Progenitor cell of endocrine pancreas (in vitro differentiated cells): ENCODE measurements at places on chromosomes 5 and 9.
A peak's percentile ranks its signal among the peaks of the same experiment; 100 is the strongest.

DNA sequence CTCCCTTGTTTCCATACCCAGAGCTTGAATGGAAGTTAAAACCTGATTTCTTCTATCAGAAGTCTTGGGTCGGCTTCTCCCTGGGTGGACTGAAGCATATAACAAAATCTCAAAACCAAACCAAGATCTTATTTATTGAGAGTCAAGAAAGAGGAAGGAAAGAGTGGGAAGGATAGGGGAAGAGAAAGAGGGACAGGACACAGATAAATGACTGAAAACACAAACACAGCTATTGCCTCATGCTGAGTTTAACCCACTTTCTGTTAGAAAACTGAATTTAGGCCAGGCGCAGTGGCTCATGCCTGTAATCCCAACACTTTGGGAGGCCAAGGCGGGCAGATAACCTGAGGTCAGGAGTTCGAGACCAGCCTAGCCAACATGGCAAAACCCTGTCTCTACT, 92.9 kb downstream of the PALM2AKAP2 start:
- no peaks in the 10 kb centered on the region for H3K36me3 ChIP-seq
- no peak overlapping the region for H3K4me3 ChIP-seq
- DNase-seq: no peak

GRCh38 chr5:163696579-163696887, 191.1 kb downstream of the MAT2B start:
- no peaks in the 10 kb centered on the region for H3K27me3 ChIP-seq
- peak overlapping the region; percentile 25 for H3K27ac ChIP-seq
- no peak overlapping the region for H3K4me3 ChIP-seq
- no peaks in the 10 kb centered on the region for H3K36me3 ChIP-seq
- no peak for DNase-seq

GRCh38 chr5:73967347-73967746, 341.4 kb downstream of the ARHGEF28 start:
- no peak overlapping the region for H3K27ac ChIP-seq
- no peak for DNase-seq
- H3K4me1 ChIP-seq: peaks cover 5% of the 10 kb centered on the region
- H3K27me3 ChIP-seq: peaks cover 11% of the 10 kb centered on the region

- H3K4me3 ChIP-seq: no peak overlapping the region
- H3K27me3 ChIP-seq: peaks cover 50% of the 10 kb centered on the region
- H3K27ac ChIP-seq: no peak overlapping the region
Measured at GRCh38 chr9:109775516-109775915, 4.5 kb upstream of the PALM2AKAP2 start.

- no peak overlapping the region for H3K27ac ChIP-seq
- no peak overlapping the region for H3K4me3 ChIP-seq
- H3K27me3 ChIP-seq: no peaks in the 10 kb centered on the region
- no peaks in the 10 kb centered on the region for H3K4me1 ChIP-seq
Measured at GRCh38 chr5:117326997-117327396, 752.4 kb upstream of the SEMA6A start.

DNA sequence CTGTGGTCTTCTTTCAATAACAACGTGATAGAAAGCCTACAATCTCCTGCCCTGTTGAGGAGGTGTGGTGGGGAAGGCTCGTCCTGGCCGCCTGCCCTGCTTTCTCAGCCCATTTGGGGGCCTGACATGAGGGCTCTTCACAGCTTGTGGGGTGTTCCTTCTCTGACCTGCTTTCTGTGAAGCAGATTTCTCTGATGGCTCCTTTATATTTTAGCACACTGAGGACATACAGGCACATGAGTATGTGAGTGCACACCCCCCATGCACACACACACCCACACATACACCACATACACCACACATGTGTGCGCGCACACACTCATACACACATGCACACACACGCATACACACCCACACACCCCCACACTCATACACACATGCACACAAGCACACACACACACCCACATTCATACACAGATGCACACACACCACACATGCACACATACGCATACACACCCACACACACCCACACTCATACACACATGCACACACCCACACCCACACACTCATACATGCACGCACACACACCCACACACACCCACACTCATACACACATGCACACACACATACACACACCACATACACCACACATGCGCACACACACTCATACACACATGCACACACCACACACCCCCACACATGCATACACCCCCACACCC, 117.5 kb downstream of the COL5A1 start:
- H3K4me3 ChIP-seq: no peak overlapping the region
- no peak for DNase-seq
- H3K36me3 ChIP-seq: no peaks in the 10 kb centered on the region
- no peaks in the 10 kb centered on the region for H3K4me1 ChIP-seq
- no peak overlapping the region for H3K27ac ChIP-seq

DNA sequence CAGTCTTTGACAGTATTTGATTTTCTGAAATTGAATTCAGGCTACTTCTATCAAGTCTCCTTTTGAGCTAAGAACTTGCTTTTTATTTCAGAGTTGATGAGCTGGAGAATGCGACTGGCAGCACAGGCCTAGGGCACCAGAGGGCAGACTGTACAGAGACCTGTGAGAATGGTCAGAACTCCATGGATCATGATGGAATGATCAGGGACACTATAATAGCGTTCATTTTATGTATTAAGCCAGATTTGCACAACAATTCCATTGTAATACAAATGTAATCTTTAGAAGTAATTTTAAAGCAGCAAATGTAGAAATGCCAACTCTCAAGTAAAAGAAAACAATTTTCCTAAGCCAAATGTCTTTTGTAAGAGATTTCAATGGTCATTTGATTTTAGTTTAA, 902.4 kb downstream of the NR2F1-AS1 start:
- peaks cover 7% of the 10 kb centered on the region for H3K4me1 ChIP-seq
- H3K27ac ChIP-seq: no peak overlapping the region
- H3K36me3 ChIP-seq: no peaks in the 10 kb centered on the region
- no peak for DNase-seq
- H3K27me3 ChIP-seq: no peaks in the 10 kb centered on the region

- H3K27me3 ChIP-seq: no peaks in the 10 kb centered on the region
- no peak overlapping the region for H3K27ac ChIP-seq
- no peak overlapping the region for H3K4me3 ChIP-seq
- H3K36me3 ChIP-seq: peaks cover 21% of the 10 kb centered on the region
Measured at GRCh38 chr9:111939322-111939721, 42.7 kb downstream of the UGCG start.

- DNase-seq: no peak
- H3K4me1 ChIP-seq: peaks cover 11% of the 10 kb centered on the region
- peaks cover 5% of the 10 kb centered on the region for H3K36me3 ChIP-seq
- H3K27ac ChIP-seq: no peak overlapping the region
- H3K27me3 ChIP-seq: no peaks in the 10 kb centered on the region
Measured at GRCh38 chr9:123225374-123225813, 43.0 kb downstream of the STRBP start.

DNA sequence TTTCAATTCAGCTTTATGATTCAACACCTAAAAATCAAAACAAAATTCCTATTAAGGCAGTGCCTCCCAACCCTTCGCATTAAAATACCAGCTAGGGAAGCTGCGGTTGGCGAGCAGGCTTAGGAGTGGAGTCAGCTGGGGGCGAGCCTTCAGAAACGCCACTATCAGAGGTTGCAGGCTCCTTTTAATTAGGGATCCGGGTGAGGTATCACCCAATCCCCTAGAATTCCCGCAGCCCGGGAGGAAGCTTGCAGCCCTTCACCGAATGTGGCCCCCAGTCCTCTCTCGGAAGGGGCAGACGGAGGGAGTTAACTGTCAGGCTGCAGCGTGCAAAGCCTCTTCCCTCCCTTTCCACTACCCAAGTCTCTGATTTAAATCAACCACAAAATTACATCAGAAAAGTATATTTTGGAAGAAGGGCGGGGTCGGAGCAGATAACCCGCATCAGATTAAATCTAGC, 1.7 kb downstream of the STC2 start:
- peaks cover 45% of the 10 kb centered on the region for H3K27me3 ChIP-seq
- H3K4me3 ChIP-seq: peak overlapping the region; percentile 88
- no peak overlapping the region for H3K27ac ChIP-seq
- H3K36me3 ChIP-seq: peaks cover 10% of the 10 kb centered on the region
- H3K4me1 ChIP-seq: peaks cover 21% of the 10 kb centered on the region
- DNase-seq: no peak

DNA sequence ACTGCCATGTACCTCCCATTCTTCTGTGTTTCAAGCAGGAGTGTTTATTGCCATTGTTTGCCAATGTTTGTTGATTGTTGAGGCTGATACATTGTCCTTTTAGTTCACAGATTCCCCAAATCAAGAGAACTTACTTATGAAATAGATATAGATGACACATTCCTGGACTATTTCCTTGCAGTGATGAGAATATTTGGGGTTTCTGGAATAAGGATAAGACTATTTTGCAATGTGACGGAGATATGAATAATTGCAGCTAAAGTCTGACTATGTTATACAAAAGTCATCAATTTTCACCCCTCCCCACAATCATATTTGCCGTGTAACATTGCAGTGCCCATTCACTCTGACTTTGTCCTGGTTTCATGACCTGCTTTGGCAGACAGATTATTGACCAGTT, 460.8 kb downstream of the CDH10 start:
- no peaks in the 10 kb centered on the region for H3K27me3 ChIP-seq
- H3K27ac ChIP-seq: no peak overlapping the region

GRCh38 chr9:18077941-18078678, 395.8 kb upstream of the ADAMTSL1 start:
- DNase-seq: no peak
- no peaks in the 10 kb centered on the region for H3K36me3 ChIP-seq
- H3K4me3 ChIP-seq: no peak overlapping the region
- H3K27ac ChIP-seq: no peak overlapping the region
- peaks cover 4% of the 10 kb centered on the region for H3K4me1 ChIP-seq
- H3K27me3 ChIP-seq: peaks cover 28% of the 10 kb centered on the region

- no peak overlapping the region for H3K4me3 ChIP-seq
- H3K36me3 ChIP-seq: no peaks in the 10 kb centered on the region
- H3K27ac ChIP-seq: no peak overlapping the region
Measured at GRCh38 chr5:67978171-67978570, 237.4 kb upstream of the PIK3R1 start.

DNA sequence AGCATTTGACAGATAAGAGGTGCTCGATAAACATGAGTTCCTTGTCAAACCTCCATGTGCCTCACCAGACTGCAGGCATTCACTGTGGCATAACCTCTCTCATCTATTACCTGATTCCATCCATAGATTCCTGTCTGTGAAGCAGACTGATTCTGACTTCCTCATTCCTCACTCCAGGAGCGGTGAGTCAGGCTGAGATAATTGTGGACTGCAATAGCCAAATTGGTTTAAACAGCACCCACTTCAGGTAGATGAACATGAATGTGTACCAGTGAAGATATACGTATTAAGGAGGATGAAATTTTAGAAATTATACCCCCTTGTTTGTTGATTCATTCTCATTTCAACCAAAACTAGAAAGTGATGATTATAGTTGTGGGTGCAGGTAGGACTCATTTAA, 391.2 kb downstream of the HINT1 start:
- no peak for DNase-seq
- H3K36me3 ChIP-seq: no peaks in the 10 kb centered on the region
- H3K4me1 ChIP-seq: no peaks in the 10 kb centered on the region
- H3K27ac ChIP-seq: no peak overlapping the region

DNA sequence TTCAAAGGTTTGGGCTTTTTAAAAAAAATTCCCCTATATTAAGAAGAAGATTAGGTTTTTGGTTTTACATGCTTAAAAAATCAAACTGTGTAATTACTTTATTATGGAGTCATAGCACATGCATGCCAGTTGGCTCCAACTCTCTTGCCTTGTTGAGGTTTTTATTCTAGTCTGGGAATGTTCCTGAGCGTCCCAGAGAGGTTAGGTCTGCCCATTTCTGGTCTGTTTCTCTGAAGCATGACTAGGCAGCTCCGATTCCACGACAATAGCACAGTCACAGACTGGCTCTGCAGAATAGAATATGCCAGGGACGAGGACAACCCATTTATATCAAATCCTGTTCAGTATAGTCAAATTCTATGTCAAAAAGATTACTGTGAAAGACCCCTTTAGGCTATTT, 217.0 kb downstream of the PCSK5 start:
- no peak overlapping the region for H3K4me3 ChIP-seq
- H3K27ac ChIP-seq: no peak overlapping the region
- H3K4me1 ChIP-seq: no peaks in the 10 kb centered on the region
- no peak for DNase-seq
- H3K27me3 ChIP-seq: no peaks in the 10 kb centered on the region
- H3K36me3 ChIP-seq: no peaks in the 10 kb centered on the region

DNA sequence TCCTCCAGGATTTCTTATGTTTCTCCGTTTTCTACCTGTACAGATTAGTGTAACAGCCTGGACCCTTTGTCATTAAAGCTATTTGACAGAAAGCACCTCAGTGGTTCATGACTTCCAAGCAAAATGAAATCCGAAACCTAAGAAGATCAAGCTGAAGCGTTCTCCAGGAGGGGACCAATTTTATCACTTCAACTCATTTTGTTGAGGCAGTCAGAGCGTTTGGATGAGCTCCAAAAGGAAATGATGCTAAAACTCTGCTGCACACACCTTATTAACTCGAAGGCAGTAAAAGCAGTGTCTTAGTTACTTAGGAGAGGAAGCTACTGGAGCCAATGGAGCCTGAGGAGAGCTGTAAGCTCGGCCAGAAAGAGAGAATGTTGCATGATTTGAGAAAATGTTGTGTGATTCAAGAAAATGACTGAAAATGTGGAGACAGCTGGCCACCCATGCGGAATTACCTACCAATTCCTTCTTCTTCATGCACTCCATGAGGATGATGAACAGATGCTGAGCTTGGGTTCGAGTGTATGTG, 346.7 kb upstream of the KLF9 start:
- no peaks in the 10 kb centered on the region for H3K27me3 ChIP-seq
- no peak overlapping the region for H3K27ac ChIP-seq
- no peak for DNase-seq
- H3K4me3 ChIP-seq: no peak overlapping the region
- H3K4me1 ChIP-seq: no peaks in the 10 kb centered on the region

DNA sequence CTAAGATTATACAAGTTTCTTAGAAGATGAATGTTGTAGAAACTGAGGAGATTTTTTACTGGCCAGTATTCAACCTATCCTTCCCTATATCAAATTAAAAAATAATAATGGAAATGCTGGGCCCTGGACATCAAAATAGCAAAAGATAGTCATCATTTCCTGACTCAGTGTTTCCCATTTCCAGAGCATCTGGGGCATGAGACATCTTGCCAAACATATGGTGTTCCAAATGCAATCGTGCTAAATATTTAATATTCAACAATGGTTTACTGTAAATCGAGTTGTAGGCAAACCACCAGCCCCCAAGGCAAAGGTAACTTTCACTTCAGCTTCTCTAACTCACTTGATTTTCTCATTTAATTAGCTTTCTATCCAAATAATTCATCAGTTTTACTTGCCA, 152.9 kb downstream of the FRMD3 start:
- H3K27me3 ChIP-seq: no peaks in the 10 kb centered on the region
- no peak overlapping the region for H3K27ac ChIP-seq
- no peaks in the 10 kb centered on the region for H3K36me3 ChIP-seq
- peaks cover 8% of the 10 kb centered on the region for H3K4me1 ChIP-seq
- DNase-seq: no peak

- H3K27me3 ChIP-seq: peaks cover 7% of the 10 kb centered on the region
- H3K27ac ChIP-seq: no peak overlapping the region
- no peak overlapping the region for H3K4me3 ChIP-seq
- H3K36me3 ChIP-seq: no peaks in the 10 kb centered on the region
- no peak for DNase-seq
Measured at GRCh38 chr5:111774525-111774924, 17.5 kb upstream of the NREP start.
